Fibroblast of skin of right biceps (primary cell): ENCODE measurements at places on chromosomes 1 and 21.
A peak's percentile ranks its signal among the peaks of the same experiment; 100 is the strongest.

GRCh38 chr1:92922356-92923035 lies 38.8 kb downstream of the DIPK1A start:
- no peak for DNase-seq

DNA sequence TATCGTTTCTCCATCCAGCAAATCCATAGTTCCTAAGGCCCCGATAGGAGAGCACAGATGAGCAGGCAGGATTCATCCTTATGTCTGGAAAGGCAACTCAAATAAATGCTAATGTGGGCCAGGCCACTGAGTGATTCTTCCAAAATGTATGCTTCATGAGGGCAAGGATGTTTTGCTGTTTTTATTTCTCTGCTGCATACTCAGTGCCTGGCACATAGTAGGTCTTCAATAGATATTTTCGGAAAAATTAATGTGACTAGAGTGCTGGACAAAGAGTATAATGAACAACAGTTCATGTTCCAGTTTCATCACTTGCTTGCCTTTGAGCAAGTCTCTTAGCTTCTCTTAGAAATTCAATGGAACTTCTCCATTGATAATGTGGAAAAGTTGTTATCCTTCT lies 357.7 kb downstream of the PRDM2 start:
- DNase-seq, result no peak

- DNase-seq, result peak; percentile 74
Observed at GRCh38 chr1:36327421-36328087, 4.1 kb upstream of the EVA1B start.

GRCh38 chr1:61053712-61054600 lies 28.4 kb upstream of the NFIA start:
- DNase-seq, result no peak

- no peak for DNase-seq
Observed at GRCh38 chr1:58325866-58326265, 220.7 kb downstream of the OMA1 start.

DNA sequence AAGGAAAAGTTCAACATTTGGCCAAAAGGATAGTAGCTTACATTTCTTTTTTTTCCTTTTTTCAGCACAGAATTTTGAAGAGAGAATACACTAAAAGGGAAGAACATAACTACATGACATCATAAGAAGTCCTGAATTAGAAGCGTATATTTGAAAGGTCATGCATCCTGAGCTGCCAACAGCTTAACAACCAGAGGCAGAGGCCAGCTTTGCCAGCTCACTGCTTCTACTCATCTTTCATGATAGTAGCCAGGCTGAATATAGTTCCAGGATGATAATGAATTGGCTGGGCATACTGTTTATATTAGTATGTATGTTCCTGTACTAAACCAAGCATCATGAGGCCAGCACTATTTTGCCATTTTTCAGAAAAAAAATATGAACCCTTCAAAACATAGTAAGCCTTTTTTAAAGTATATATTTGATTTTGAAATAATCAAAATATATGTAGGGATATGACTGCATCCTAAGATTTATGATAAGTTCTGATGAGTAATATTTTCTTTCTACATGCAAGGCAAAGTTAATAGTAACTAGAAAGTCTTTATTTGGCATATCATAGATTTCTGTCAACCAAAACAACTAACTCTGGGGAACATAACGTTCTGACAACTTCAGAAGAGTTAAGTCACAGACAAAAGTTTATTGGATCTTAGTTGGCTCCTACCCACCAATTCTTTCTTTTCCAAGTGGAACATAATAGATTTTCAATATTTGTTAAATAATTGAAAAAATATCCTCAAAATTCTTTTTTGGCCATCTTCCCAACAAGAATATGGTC lies 123.2 kb downstream of the DPYD start:
- DNase-seq, result peak; percentile 11

DNA sequence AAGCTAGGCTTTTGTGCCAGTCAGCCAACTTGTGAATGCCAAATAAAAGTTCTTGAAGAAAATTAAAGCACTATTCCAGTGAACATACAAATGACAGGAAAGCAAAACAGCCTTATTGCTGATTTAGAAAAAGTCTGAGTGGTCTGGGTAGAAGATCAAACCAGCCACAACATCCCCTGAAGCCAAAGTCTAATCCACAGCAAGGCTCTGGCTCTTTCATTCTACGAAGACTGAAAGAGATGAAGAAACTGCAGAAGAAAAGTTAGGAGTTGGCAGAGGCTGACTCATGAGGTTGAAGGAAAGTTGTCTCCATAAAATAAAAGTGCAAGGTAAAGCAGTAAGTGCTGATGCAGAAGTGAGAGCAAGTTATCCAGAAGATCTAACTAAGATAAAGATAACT lies 65.9 kb downstream of the LHX4 start:
- DNase-seq, result no peak

GRCh38 chr1:173206816-173207568 lies at the start of gene TNFSF4:
TSS of gene TNFSF4 (minus strand) at chr1:173207331. CDS start at chr1:173207176, 155 bp downstream.
- DNase-seq, result no peak

DNA sequence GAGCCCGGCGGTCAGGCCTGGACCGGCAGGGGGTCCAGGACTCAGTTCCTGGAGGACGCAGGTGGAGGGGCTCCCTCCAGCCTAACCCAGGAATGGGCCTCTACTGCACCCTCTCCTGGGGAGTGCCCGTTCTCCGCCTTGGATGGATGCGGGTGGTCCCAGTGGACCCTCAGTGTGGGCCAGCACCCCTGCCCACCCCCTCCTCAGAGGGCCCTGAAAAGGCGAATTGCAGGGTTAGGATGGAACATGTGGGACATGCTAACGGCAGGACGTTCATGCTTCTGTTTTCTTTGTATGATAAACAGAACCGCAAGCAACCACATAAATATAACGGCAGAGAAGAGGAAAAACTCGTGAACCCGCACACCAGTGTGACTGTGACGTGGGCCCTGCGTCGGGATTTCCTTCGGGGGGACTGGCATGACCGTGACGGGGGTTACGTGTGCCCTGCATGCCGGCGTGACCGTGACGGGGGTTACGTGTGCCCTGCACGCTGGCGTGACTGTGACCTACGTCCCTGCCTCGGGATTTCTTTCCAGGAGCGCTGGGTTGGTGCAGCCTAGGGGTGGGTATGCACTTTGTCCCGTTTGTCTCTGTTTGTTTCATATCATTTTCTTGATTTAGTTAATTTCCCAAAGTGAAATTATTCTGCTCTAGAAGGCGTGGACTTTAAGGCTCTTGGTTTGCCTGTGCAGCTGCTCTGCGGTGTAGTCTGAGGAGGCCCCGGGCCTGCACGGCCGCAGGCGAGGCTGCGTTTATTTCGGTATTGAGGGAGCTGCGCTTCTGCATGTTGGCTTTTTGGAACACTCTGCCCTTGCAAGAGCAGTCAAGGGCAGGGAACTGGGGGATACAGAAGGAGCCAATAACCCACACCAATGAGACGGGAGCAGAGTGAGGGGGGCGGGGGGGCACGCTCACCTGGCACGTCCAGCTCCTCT lies 3.1 kb downstream of the FTCD start:
- DNase-seq, result no peak

- no peak for DNase-seq
Observed at GRCh38 chr1:247107694-247108093, 3.5 kb upstream of the ZNF669 start.

- DNase-seq, result no peak
Observed at GRCh38 chr1:211549092-211549711, 29.8 kb downstream of the SLC30A1 start.

DNA sequence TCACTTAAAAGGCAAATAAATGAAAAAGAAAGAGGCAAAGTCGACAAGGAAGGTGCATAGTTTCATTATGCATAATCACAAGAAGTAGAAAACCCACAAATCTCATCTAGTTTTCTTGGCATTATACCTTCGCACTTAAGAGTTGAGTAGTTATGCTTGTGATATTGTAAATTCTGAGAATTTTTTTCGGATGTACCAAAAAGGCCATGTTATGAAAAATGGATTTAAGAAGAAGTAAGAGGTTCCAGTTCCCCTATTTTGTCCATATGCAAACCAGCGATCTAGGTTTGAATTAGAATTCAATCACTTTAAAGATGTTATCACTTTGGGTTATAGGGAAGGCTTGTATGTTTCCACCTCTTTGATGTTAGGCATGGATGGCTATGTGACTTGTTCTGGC lies 7.9 kb upstream of the ERICH3 start:
- no peak for DNase-seq

- DNase-seq, result no peak
Observed at GRCh38 chr1:223680188-223680587, 14.7 kb upstream of the CAPN8 start.

DNA sequence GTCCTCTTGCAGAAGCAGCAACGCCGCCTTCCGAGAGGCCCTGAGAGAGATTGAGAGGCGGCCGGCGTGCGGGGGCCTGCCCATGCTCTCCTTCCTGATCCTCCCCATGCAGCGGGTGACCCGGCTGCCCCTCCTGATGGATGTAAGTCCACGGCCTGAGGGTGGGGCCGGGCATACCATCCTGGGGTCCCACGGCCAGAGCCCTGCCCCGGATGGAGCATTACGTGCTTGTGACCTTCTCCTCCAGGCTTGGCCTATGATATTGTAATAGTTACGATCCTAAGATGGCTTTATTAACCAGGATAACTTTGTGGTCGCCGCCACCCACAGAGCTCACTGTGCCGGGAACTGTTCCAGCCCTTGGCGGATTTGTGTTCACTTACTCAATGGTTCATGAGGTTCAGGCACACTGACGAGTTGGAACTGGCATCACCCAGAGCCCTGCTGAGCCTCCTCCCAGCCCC lies 18.9 kb downstream of the ARHGEF16 start:
- peak; percentile 92 for DNase-seq

DNA sequence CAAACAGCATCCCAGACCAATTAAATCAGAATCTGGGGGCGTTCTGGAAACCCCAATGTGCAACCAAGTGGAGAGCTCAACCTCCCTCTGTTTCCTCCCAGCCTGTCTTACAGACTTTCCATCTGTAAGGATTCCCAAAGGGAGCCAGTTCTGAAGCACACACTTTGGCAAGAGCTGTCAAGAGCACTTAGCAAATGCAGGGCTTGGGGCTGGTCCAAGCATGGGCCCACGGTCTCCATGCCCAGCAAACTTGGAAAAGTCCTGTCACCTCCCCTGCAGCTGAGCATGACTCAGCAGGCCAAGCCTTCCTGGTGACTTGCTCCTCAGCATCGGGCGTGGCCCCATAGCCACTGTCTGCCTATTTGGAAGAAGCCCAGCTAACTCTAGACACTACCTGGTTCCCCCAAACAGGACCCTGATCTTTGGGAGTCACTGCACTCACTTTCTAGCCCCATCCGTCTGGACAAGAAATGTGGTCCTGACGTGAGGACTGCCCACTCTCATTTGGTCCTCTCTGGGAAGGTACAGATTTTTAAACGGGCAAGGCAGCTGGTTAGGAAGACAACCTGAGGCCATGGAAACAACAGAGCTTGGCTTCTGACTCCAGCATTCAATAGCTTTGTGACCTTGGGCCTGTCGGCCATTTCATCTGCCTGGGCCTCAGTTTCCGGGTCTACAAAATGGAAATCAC lies 16.9 kb downstream of the SLC2A1 start:
- peak; percentile 91 for DNase-seq

DNA sequence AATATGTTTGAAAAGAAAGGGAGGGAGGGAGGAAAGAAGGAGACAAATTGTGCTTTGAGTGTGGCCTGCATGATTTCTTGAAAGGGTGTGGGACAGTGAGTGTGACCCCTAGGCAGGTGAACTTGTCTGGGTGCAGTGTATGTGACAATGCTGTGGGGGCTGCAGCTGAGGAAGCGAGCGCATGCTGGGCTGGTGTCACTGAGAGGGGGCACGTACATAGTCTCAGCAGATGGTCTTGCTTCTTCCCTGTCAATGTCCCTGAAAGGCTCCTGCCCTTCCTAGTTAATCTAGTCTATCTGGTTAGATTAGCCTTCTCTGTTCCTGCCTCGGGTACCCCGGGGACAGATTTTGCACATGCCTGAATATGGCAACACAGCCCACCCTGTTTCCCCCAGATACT lies 9.8 kb downstream of the FAAH start:
- DNase-seq, result no peak

- no peak for DNase-seq
Observed at GRCh38 chr1:61000327-61000726, 82.0 kb upstream of the NFIA start.

GRCh38 chr1:233613252-233614172 lies at the start of gene KCNK1:
TSS of gene KCNK1 (plus strand) at chr1:233614106. CDS start at chr1:233614172, 66 bp downstream.
- peak; percentile 84 for DNase-seq

- peak; percentile 65 for DNase-seq
Observed at GRCh38 chr21:44949779-44950198, 10.0 kb downstream of the SLX9 start.

DNA sequence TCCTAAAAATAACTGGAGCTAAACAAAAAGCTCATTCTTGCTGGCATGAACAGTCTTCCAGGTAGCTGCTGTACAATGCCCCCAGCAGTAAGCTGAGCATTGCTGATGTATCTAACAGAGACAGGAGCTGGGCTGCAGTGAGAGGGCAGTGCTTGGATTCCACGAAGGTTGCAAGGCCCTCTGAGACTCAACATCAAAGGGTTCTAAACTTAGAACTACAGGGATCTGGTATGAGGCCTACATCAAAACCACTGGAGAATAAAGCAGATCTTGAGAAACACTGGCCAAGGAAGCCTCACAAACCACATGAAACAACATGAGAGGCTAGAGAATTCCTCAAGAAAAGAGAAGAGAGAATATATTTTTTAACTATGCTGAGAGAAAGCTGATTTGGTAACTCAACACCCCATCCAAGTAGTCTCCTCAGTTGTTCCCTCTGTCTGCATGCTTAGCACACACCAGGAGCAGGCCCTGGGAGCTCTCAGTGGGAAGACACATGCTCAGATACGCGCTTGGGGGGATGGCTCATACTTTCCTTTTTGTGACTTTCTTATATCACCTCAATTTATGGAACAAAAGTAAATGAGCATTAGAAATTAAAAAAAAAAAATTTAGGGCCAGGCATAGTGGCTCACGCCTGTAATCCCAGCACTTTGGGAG lies 27.7 kb downstream of the DSTYK start:
- DNase-seq, result peak; percentile 77

- no peak for DNase-seq
Observed at GRCh38 chr21:39952265-39952664, 85.0 kb downstream of the PCP4 start.

DNA sequence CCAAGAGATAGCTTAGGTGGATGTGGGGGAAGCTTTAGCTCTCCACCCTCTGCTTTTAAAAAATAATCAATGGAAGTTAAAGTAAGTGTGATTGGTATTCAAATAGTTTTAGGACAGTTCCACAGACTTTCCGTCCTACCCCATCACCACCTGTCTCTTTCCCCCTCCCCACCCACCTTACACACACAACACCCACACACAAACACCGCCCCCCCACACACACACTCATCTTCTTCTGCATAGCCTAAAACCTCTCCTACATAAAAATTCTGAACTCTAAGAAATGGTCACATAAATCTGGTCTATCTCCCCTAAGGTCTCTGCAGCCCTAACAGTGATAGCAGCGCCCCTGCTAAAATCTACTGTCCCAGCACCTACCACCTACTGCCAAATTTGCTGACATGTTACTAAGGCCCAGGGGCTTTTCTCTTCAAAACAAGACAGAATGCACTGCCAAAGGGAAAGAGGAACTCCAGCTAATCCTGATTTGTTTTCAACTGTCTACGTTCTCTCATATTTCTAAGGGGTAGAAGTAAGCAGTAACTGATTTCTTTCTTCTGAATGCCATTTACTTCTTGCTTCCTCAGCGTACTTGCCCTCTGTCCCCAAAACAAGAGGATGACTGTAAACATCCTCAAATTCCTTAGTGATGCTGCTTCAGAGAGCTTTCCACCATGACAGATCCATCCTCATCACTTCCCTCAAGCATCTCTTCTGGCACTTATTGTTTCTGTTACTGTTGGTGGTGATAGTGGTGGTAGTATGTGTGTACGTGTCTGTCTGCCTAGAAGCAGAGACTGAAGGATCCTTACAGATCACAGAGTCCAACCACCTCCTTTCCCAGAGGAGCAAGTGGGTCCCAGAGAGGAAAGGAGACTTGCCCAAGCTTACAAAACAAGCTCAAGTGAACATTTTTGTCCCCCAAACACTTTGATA lies 56.8 kb downstream of the LUZP1 start:
- DNase-seq, result no peak

- DNase-seq, result no peak
Observed at GRCh38 chr21:31530897-31531705, 128.4 kb upstream of the SOD1 start.
